GM12892 (cell line): ENCODE measurements at places on chromosomes 12 and 14.

DNA sequence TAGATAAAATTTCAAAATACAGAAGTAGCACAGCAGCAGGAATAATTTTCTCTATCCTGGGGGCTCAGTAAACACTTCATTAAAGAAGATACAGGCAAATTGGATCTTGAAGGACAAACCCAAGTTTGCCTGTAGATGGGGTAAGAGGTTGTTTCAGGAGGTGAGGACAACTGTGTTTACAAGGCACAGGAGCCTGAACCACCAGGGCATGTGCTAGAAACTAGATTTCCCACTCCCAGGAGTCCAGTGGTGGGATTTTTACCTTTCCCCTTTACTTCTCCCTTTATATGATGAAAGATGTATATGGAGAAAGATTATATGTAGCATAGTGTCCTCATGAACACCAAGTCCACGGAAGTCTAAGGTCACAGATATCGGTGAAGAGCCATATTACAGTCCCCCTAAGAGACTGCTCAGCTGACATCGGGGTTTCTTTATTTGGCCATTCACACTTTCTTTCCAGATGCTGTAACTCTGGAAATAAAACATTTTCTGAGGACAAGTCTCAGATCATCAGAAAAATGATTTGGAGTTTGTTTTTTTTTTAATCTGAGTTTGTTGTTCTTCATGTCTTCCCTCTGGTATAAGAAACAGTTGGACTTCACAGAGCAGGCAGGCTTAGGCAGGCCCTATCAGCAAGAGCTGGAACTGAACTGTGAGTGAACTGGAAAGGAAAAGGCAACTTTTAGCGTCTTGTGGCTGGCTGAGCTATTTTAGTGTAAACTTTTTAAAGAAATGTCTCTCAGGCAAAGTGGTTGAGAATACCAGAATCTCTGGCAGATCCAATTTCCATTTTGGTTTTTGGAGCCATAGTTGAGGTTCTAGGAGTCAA, 8.0 kb upstream of the EVL start:
- peak; percentile 31 for DNase-seq

GRCh38 chr12:76621582-76622024, 62.0 kb upstream of the OSBPL8 start:
- peak; percentile 13 for DNase-seq

- DNase-seq, result no peak
These were observed 71.8 kb upstream of the SLC35F4 start for GRCh38 chr14:57937676-57938075.

DNA sequence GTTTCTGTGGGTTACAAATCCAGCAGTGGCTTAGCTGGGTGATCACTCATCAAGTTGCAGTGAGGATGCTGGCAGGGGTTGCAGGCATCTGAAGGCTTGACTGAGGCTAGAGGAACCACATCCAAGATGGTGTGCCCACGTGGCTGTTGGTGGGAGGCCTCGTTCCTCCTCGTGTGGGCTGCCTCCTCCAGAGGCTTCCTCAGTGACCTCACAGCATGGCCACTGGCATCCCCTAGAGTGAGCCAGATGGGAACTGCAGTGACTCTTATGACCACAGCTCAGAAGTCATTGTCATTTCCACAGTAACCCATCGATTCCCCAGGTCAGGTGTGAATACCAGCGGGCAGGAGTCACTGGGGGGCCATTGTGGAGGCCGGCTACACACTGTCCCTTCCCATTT, 17.8 kb downstream of the AACS start:
- DNase-seq, result no peak

GRCh38 chr12:121159467-121160307, 27.0 kb downstream of the P2RX7 start:
- no peak for DNase-seq

DNA sequence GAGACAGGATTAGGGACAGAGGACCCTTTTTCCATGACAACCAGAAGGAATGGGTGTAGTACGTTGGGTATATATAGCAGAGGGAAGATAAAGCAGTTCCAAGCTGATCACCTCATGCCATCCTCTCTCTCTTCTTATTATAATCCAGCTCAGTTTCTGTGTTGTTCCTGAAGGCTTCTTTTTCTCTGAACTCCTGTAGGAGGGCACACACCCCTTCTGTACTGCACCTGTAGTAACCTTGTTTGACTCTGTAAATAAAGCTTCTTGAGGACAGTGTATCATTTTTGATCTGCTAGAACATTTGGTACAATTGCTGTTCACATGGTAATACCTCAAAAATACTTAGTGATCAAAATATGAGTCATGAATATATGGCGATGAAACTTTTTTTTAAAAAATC, 33.5 kb downstream of the HELB start:
- no peak for DNase-seq

DNA sequence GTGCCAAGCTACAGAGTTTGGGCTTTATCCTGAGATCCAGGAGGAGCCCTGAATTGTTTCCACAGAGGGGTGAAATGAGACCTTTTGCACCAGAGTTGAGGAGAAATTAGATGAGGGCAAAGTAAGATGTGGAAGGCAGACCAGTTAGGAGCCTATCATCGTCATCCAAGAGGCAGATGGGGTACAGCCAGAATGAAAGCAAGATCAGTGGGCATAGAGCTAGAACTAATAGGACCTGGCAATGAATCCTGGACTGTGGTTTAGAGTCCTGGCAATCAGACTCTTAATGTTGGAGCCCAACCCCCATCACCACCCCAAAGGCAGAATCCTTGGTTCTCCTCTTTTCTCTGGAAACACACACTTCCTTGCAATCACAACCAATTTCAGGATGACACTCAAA, 166.6 kb upstream of the HMGA2 start:
- DNase-seq, result no peak

GRCh38 chr12:8629486-8630033, 16.9 kb upstream of the AICDA start:
- DNase-seq, result no peak

GRCh38 chr14:50821510-50822464, 9.2 kb downstream of the NIN start:
- no peak for DNase-seq

GRCh38 chr12:105423921-105424320, 93.4 kb downstream of the C12orf75 start:
- no peak for DNase-seq

DNA sequence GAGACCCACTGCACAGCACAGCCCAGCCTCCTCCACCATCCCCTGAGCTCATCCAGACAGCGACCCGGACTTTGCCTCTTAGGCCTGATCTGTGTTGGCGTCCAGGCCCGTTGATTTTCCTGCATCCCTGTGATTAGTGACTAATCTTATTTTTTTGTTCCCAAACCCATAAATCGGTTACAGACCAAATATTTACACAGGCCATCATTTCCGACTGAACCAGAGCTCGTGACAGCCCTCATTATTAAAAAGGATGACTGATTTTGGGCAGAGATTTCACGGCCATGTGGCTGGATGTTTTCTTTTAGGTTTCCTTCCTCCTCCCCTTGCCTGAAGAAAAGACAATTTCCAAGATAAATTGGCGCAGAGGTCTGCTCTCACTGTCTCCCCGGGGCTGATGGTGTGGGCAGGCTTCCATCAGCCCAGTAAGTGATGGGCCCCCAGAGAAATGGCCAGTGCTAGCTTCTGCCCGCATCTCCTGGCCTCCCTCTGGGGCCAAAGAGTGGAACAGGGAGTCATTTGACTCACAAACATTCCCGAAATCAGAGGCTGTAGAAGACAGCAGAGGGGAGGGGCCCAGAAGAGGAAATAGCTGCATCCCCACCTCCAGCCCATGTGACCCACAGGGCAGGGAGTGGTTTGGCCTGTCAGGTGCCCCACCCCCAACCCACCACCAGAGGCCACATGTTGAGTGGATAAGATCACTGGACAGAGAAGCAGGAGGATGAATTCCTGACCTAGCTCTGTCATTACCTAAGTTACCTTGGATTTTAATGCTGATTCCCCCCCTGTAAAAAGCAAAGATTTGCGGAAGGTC, 283.5 kb downstream of the KSR2 start:
- DNase-seq, result no peak
